Activated CD4-positive, alpha-beta T cell treated with anti-CD3 and anti-CD28 coated beads, Interleukin-2, Interleukin-6, amounts not matched to agents 100 ng/mL and 50 ng/mL, durations not matched to agents 16 hours and 8 hours (primary cell): ENCODE measurements at places on chromosomes 4 and X.

DNA sequence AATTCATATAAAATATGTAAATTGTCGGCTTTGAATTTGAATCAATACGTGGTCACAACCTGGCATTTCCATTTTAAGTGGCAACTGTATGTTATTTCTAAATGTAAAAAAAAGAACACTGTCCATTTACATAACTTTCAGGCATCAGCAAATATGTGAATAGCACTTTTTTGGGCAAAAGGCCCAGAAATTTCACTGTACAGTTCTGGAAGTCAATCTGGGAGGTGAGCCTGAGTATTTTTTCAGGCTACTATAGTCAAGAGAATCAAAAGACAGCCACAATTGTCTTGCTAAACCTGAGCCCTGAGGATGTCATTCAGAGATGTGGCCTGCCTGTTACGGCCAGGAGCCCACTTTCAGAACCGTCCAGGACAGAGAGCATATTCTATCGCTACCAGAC is 543.9 kb upstream of the MAGEB2 start:
- DNase-seq, result no peak

GRCh38 chr4:55754754-55755350 is 64.7 kb upstream of the EXOC1L start:
- no peak for DNase-seq

- DNase-seq, result no peak
Observed at GRCh38 chrX:38646129-38646528, 84.8 kb downstream of the TSPAN7 start.

DNA sequence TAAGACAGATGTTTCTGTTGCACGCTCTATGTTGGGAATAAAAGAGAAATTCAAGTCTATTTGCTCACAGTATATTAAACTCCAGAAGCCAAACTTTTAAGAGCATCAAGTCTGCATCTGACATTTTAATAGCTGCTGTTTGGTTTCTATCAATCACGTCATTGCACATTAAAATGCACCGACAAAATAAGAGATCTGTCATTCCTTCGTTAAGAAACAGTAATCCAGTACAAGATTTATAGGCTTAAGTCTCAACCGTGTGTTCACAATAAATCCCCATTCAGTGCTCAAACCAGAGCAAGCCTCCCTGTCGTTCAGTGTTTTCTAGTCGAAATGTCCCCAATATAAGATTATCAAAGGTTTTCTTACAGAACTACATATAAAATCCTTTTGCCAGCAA is 89.0 kb upstream of the BMPR1B start:
- no peak for DNase-seq

DNA sequence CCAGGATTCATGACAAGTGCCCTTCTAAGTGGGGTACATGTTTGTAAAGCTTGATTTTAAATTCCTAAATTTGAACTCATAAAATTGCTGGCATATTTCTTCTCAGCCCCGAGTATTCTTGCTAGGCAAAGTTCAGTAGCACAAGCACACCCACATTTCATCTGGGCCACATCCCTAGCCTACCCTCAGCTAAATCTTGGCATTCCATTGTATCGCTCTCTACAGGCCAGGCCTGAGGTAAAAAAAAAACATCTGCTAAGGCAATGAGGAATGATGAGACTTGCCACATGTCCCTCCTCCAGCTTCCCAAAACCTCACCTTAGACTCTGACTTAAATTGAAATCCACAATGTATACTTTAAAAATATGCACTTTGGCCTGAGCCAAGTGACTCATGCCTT is 51.4 kb upstream of the VCX3B start:
- DNase-seq, result no peak
